Foreskin fibroblast (primary cell): ENCODE measurements at places on chromosomes 11 and 22.

DNA sequence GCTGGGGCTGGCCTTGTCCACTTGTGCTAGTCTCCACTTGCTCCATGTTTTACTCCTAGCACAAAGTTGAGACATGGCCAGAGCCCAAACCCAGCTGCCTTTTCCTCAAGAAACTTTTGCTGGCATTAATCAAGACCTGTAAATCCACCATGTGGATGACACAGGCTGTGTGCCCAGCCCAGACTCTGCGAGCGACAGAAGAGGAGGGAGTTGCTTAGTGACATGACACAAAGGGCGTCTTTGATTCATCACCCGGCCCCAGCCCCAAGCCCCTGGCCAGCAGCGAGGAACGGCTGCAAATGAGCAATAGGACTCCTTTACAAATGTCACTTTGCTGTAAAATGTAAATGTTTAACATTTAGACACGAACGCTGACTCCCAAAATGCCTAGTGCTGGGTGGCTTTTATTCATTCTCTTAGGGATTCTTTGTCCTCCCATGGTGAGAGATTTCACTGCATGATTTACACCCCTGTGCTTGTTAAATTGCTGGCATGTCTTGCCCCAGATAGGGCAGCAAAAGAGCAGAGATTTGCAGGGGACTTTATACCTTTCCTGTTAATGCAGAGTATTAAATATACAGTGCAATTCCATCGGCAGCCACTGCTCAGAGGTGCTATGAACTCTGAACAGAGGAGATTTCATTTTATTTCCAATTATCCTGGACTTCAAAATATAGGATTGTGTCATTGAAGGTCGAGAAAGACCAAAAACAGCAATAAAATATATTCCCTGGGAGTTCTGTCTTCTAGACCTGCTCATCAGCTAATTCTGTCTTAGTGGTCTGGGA, 263.6 kb upstream of the NCAM1 start:
- DNase-seq, result no peak

- no peak for DNase-seq
These were observed 40.2 kb downstream of the MACROD1 start for GRCh38 chr11:64125676-64126075.

- no peak for DNase-seq
These were observed 29.5 kb downstream of the TMEM123 start for GRCh38 chr11:102422817-102423712.

DNA sequence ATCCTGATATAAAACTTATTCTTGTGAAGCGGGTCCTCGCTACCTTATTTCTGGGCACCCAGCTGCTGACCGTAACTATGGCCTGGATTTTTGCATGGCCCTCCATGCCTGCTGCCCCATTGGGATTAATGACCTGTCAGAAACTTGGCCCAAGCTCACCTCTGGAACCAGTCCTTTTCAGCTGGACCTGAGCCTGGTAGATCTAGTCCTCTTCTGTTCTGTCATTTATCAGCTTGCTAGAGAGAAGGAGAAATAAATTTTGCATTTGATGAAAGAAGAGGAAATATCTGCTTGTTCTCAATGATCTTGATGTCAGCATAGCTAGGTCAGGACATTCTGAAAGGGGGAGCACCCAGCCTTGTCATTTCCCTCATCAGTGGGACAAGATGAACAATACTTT, 387.8 kb upstream of the LARGE1 start:
- no peak for DNase-seq

DNA sequence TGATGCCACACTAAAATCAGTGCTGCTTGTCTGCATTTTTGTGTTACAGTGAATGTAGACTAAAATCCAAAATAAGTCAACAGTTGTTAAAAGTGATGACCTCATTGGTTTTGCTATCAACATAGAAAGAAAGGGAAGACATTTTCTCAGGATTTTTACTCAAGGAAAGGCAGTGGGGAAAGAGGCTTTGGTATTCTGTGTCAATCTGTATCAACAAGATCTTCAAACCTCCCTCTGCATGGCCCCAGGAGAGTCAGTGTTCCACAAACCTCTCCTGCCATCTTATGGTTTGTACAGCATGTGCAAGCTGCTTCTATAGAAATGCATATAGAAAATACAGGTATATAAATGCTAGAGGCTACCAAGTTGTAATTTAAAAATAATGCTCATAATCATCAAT, 13.8 kb upstream of the OR51M1 start:
- DNase-seq, result peak; percentile 87

DNA sequence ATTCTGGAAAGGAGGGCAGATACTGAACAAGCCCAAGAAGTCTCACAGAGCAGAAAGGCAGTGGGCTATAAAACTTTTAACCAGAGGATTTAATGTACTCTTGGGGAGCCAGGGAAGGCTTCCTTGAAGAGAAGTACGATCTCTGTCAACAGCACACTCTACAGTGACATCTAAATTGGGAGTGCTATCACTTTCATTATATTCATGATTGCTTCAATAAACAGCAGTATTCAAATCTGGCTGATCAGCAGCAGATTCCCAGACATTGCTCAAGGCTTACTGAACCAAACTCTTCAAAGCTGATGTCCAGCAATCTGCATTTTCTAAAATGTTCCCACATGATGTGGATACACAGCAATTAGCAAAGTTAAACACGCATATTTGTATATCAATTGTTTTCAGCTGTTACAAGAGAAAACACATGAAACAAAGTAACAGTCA, 44.2 kb downstream of the SYTL2 start:
- peak; percentile 55 for DNase-seq

GRCh38 chr11:81345609-81346008, 1388.1 kb downstream of the FAM181B start:
- no peak for DNase-seq

- no peak for DNase-seq
These were observed 14.1 kb downstream of the LARGE2 start for GRCh38 chr11:45936511-45937054.
